ACHN (cell line): ENCODE measurements at places on chromosomes 2 and 18.

GRCh38 chr18:58756596-58757240, 85.5 kb downstream of the MALT1 start:
- no peak for DNase-seq

DNA sequence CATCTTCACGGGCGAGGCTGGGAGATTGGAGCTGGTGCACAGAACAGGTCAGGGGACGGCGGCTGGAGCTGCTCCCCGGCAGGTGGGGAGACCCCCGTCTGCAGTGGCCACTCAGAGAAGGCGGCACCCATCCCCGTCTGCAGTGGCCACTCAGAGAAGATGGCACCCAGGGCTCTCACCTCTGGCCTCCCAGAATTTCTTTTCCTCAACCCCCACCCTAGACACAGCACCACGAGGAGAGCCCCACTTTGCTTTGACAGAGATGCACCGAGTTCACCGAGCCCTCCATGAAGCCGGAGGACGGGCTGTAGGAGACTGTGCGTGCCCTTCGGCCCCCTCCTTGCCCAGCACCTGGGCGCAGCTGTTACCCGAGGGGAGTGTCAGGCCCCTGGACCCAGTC, 201.6 kb upstream of the SALL3 start:
- DNase-seq: no peak

DNA sequence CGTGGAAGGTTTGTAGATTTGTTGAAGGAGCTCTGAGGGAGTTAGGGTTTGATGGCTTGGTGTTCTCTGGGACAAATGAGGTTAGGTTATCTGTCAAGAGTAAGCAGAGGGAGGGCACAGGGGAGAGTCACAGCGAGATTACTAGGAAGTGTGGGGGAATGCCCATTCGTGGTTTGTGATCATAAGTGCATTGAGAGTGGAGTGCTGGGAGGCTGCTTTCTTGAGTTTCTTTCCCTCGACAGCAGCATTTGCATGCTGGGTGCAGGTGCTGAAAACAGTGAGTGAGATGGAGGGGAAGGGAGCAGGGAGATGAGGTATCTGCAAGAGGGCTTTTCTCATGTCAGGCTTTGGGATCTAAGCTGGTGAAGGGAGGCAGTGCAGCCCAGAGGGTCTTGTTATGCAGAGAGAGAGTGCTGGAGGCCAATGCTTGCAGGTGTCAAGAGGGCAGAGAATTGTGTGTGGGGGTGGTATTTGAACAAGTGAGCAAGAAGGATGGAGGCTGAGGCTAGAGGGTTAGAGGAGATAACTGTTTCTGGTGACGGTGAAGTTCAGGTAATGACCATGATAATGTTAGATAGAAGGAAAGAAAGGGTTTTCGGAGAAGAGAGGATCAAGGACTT, 8.8 kb downstream of the RALB start:
- DNase-seq: no peak

DNA sequence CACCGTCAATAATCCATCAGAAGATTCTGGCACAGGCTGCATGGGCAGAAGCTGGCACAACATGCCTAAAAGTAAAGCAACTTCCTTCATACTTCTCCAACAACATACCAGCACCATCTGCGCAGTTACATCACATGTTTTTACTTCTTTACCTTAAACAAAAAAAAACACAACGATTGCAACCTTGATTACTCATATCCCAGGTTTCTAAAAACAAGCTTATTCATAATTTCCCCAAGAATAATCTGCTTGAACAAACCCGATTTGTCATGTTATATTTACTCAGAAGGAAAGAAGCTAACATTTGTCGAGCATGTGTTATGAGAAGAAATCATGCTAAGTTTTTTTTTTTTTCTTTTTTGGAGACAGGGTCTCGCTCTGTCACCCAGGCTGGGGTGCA, 54.7 kb downstream of the THADA start:
- DNase-seq: no peak

GRCh38 chr2:20516291-20516645, 69.4 kb downstream of the RHOB start:
- no peak for DNase-seq

DNA sequence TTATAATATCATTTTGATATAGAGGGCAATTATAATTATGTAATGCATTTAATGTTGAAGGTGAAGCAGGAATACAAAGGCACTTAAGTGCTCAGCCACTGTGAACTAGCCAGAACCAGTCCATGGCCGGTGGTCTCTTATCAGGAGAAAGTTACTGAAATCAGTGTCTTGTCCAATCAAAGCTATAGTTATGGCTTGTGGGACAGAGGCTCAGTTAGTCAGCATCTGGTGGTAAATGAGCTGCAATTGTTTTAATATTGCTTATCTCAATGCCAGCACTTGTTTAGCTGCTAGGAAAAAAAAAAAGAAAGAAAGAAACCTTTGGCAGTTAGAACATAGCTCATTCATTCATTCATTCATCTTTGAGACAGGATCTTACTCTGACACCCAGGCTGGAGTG, 3.8 kb upstream of the ALS2 start:
- DNase-seq: no peak
